Stimulated activated CD4-positive, alpha-beta T cell treated with anti-CD3 and anti-CD28 coated beads, Interleukin-15, amount 100 ng/mL, for 1 hour (primary cell): ENCODE measurements at places on chromosomes 5 and 9.

DNA sequence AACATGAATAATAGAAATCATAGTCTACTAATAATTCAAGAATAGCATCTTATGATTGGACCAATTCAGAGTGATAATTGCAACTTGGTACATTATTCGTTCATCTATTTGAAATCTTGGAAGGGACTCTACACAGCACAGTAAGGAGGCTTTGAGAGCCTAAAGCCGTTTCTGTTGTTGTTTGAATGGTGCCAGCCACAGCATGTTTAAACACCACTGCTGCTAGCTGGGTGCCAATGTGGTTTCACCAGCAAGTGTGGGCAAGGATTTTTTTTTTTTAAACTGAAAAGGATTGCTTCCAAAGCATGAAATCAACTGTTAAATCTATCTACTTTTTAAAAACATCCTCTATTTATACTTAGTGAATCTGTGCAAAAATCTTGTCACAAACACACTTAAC is 253.9 kb upstream of the MAP3K1 start:
- DNase-seq, result no peak

- DNase-seq, result no peak
Observed at GRCh38 chr5:56322592-56322991, 89.5 kb upstream of the ANKRD55 start.

DNA sequence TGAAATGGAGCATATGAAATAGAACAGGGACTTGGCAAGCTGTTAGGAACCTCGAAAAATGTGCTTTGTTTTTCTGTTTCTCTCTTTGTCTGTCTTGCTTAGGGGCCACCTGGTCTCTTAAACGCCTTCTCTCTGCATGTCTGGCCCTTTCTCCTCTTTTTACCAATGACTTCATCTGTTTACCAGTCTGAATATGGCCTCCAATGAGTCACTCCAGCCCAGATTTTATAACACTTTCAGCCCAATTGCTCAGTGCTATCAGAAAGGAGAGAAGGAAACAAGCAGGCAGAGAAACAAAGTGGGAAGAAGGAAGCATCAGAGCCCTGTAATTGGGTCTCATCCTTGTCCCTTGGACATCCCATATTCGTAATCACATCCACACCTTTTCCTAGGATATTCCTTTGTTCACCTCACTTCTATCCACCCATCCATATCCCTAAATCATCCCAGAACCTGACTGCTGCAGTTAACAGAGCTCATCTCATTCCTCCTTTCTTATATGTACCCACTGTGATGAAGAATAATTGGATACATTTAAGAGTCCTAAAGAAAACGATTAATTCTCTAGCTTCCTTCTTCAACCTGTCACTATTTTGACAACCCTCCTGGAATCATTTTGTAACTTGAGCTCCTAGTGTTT is 151.8 kb upstream of the GPR151 start:
- no peak for DNase-seq

DNA sequence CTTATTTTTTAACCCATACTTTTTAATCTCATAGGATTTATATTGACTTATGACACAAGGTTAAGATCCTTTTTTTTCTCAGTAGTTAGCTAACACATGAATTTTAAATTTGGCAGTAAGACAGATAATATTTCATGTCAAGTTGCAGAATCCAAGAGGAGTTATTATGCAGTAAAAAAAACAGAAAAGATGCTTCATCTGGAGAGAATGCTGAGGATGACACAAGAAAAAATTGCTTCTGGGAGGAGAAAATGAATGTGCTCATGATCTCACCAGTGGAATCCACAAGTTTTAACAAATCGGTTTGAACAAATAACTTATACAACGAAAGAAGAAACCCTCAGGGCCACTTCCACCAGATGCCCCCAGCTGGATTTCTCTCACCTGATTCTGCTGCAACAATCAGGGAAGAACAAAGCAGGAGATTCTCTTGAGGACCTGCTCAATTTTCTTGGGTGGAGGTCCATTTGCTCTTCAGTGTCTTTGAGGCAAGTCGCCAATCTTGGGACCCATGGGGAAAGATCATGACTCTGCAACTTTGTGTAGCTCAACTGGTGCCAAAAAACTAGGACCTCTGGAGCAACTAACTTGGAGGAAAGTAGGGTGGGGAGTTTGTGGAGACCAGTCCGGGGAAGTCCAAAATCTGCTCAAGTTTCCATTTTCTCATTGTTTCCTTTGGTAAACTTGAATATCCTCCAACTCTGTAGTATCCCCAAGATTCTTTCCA is 50.5 kb upstream of the TNFSF15 start:
- no peak for DNase-seq

- DNase-seq, result no peak
Observed at GRCh38 chr5:5025774-5026408, 114.2 kb upstream of the ADAMTS16 start.

DNA sequence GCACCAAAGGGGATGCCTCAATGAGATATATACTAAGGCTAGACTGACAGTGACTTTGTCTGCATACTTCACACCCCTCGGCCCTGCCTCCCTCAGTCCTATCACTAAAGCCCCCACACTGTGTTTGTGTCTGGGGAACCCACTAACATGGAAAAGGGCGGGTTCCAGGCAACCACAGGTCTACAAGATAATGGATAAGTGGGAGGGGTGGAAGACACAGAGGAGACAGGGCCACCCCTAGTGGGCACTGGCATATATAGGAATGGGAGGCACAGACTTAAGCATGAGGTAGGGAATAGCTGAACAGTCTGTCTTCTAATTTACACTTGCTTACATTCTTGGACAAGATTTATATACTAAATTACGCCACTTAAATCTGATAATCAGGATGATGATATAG is 74.0 kb downstream of the SLIT3 start:
- no peak for DNase-seq

DNA sequence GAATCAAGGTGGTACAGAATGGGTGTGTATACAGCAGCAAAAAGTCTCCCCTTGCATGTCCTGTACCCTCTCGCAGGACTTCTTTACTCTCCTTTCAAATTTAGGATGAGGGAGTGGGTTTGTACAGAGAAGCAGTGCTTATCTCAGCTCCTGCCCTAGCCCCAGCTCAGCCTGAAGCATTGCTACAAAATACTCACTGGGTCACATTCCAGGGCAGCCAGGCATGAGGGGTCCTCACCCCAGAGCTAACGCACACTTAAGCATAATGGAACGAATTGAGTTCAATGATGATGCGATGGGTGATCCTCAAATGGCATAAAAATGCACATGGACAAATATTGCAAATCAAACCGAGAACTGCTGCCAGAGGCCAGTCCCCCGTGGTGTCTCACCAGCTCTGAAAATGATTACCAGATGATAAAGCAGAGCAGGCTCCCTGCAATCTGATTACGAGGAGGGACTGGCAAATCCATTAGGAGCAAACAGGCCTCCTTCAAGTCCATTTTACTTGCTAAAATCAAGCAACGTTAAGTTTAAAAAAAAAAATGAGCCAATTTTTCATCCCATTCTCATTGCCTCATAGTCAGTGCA is 231.6 kb upstream of the TAS2R1 start:
- no peak for DNase-seq

- no peak for DNase-seq
Observed at GRCh38 chr5:285991-286557, 14.6 kb downstream of the PDCD6 start.

DNA sequence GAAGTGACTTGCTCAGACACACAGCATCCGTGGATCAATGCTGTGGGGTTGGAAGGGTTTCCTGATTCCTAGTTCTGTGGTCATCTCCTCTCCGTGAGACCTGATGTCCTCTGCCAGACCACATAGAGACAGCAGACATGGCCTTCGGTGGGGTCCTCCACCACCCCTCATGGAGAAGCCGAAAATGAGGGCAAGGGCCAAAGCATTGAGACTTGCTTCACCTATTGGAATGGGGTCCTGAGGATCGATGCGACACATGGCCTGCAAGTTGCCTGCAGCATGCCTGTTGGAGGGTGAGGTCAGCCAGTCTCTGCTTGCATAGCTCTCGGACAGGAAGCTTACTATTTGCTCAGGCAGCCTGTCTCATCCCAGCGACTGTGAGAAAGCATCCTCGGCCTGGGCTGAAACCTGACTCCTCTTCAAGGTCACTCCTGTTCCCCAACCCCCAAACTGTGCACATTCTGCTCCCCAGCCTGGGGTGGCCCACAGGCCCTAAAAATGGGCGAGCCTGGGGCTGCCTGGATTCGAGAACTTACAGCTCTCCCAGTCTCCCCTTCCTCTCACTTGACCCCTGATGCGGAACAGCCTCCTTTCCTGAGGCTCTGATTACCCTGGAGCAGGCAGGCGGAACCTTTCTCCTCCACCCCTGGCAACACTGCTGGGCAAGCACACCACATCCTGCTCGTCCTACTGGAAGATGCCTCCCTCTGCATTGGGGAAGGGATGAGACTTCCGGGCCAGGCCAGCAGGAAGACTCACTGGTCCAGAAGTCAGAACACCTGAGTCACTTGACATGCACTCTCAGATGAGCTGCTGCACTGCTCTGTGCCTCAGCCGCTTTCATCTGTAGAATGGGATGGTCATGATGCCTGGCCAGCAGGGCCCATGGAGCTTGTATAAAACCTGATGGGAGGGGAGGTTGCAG is 186.9 kb downstream of the RGS3 start:
- no peak for DNase-seq

DNA sequence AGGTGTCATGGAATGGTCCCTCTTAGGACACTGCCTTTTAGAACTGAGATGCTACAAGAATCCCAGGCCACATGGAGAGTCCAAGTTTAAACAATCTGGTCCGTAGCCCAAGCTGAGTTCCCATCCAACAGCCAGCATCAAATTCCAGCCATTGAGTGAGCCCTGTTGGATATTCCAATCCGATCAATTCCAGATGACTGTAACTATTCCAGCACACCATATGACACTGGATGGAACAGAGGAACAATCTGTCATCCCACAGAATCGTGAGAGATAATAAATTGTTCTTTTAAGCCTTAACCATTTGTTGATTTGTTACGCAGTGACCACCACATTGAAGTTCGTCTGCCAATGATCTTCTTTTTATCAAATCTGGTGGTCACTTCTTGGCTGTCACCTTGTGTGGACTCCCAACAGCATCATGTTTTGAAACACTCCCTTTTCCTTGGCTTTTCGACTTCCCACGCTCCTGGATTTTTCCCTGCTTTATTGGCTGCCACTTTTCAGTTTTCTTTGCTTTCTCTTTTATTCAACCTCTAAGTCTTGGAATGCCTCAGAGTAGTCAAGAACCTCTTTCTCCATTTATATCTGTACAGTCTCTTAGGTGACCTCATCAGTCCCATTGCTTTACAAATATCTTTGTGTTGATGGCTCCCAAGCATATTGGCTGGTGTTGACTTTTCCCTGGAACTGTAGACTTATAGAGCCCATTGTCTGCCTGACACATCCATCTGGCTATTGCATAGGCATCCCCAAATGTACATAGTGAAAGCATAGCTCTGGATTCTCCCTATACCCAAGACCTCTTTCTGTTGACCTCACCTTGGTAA is 46.1 kb downstream of the TNFSF15 start:
- no peak for DNase-seq

DNA sequence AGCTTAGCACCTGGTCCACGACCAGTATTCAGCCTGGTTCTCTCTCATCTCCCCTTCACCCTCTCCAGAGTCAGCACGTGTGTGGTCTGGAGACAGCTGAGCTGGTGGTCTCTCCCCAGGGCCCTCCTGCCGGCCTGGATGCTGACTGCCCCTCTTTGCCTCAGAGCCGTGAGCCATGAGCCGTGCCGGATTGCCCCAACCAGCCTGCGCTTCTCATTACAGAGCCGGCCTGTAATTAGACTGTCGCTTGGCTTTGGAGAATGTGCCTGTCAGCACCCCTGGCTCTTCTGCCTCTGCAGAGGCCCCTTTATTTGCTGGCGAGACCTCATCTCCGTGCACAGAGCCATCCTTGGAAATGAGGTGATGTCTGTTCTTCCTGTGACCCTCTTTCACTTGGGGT is 118.7 kb upstream of the BOD1 start:
- DNase-seq, result no peak

- DNase-seq, result no peak
Observed at GRCh38 chr5:112738191-112738560, 491 bp downstream of the APC start.

- no peak for DNase-seq
Observed at GRCh38 chr9:117134826-117135500, 279.9 kb downstream of the ASTN2 start.

GRCh38 chr5:74457876-74458275 is 182.7 kb downstream of the ENC1 start:
- DNase-seq, result no peak

- no peak for DNase-seq
Observed at GRCh38 chr5:102902135-102902448, 147.0 kb downstream of the PAM start.

DNA sequence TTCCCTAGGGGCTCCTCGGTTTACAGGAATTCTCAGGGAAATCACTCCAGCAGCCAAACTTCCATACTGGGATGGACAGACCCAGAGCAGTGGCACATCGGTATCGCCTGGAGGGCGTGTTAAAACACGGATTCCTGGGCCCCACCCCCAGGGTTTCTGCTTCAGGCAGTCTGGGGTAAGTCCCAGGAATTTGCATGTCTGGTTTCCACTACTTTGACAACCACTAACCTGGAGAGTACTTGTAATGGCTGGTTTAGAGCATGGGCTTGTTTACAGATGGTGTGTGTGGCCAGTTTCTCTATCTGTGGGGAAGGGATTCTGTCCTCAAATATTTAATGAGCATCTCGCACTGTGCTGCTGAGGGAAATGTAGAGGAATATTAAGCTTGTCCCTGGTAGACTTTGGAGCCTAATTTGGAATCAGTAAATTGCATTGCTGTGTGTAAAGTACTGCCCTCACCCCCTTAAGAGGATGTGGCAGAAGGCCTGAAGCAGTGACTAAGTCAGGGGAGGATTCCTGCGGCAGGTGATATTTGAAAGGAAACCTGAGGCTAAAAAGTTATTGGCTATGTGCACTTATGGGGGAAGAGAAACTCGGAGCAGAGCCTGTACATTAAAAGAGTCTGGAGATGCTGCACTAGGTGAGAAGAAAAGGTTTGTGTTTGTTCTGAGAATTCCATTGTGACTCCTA is 18.6 kb upstream of the TJP2 start:
- no peak for DNase-seq

GRCh38 chr5:88391116-88391515 is 122.5 kb upstream of the TMEM161B start:
- no peak for DNase-seq

DNA sequence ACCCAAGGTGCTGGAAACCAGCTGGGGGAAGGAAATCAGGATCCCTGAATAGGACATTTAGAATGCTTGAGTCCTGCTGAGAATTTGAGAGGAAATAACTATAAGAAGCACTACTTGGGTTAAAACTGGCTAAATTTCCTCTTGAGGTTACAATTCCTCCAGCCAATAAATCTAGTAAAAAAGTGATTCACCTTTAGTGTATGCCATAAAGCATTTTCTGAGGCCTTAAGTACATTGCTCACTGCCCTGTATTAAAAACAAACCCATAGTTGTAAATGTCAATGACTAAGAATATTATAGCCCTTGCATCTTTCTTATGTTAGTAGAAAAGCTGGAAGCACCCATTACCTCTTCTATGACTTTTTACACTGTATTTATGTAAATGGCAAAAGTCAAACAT is 634.7 kb upstream of the ARRDC3 start:
- no peak for DNase-seq

DNA sequence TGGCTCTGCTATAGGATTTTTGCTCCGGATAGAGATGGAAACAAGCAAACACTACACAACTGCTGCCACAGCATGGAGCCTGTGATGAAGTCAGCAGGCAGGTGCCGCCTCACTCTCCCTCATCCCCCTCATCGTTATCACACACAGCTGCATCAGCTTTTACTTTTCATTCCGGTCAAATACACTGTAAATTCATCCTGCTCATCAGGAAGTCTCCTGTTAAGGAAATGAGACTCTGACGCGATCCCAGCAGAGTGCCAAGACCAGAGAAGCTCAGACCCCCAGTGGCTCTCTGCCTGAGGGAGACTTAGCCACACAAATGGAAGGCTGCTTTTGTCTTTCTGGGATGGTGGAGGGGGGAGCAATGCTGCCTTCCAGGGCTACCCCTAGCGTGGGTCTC is 270.2 kb downstream of the ELAVL2 start:
- DNase-seq, result no peak
